ENCODE measurements at places on chromosomes 2 and 18.

DNA sequence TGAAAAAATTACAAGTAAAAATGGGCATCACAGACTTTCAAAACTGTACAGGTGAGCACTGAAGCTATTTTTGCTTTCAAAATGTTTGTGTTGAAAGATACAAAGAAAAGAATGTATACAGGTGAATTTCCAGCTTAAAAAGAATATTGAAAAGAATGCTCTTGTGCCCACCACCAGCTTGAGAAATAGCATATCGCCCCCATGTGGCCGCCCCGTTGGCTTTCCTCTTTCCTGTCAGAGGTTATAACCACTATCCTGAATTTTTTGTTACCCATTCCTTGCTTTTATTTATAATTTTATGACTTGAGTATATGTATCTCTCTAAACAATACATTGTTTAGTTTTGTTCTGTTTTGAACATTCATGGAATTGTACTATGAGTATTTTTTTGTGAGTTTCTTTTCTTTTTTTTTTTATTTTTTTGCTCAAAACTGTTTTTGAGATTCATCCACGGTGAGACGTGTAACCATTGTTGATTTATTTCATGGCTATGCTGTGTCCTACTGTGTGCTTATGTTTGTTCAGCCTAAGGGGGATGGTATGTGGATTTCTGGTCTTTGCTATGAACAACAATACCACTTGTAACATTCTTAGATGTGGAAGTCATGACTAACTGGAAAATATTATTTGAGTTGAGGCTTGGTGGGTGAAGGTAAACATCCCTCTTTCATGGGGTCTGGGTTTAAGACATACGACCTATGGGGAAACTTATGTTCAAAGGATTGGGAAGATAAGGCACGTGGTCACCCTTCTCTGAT lies 11.6 kb downstream of the TRPM8 start:
- DNase-seq = peak; percentile 10

DNA sequence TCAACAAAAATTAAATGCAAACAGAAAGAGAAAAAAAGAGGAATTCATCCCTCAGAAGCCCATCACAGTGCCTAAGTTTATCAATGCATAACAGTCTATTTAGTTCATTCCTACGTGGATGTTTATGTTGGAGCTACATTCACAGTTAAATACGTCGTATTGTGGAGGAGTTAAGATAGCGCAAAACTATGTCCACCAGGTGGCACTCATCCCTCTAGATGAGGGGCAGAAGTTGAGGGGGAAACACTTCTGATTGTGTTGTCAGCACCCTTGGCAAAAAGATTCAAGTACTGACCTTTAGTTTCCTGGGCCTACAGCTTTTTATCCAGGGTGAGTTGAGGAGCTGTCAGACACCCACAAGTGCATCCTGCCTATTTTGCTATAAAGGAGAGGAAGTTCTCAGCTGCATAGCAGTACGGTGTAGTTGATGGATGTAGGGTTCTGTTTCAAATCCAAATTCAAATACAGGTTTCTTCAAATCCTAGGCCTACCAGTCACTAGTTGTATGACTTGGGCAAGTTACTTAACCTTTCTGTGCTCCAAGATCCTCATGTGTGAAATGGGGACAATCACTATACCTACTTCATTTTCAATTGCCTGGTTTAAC lies 26.8 kb upstream of the MYO1B start:
- peak; percentile 17 for DNase-seq

DNA sequence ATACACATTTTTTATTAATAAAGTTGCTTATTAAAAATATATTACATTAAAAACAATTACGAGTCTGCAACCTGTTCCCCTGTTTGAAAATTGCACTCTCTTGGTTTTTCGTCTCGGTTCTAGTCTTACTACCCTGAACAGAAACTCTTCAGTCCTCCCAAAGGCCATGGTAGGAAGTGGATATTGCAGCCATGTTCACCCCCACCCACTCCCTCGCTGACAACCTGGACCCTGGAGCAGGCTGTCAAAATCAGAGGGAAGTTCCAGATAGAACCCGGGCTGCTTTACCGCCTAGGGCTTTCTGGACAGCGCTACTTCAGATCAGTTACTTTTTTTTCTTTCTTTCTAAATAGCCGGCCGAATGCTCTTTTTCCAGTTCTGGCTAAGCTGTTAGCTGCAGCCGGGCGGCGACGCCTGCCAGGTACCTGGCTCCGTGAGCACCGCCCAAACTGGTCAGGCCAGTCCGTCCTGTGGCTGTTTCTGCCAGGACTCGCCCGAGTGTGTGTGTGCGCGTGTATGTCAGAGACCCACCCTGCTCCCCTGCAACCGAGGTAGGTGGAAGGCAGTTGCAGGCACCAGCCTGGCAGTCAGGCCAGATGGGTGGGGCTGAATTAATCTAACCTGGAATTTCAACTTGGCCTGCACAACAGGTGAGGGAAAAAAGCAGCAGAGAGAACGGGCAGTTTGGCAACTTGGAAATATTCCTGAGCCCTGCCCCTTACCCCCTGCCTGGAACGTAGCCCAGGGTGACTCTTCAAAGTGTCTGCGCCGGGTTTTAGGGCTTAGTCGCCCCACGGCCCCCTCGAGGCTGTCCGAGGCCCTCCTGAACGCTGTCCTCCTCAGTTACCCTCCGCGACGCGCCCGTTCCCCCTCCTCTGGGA lies 1.1 kb upstream of the TET3 start:
- no peak for DNase-seq

GRCh38 chr2:37230581-37230980 lies 815 bp downstream of the CEBPZ start:
- DNase-seq = no peak

GRCh38 chr2:177474998-177475397 lies 82.4 kb downstream of the AGPS start:
- DNase-seq = no peak

DNA sequence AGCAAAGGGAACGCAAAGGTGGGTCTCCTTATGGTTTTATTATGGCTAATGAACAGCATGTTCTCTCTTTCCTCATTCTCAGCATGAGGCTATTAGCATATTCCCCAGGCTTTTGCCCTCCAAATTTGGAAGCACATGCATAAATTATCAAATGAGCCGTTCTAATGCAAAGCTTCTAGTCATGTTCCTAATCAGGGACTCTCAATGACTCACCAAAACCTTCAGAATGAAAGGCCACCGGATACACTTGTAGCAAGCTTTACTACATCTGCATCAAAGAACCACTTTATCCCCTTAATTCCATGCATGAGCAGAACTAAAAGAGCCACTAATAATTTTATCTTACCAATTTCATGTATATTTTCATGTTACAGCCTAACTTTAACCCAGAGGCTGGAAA lies 310.5 kb downstream of the LRATD1 start:
- DNase-seq = no peak

- DNase-seq = no peak
Measured at GRCh38 chr2:234091883-234092282, 41.4 kb downstream of the SPP2 start.

DNA sequence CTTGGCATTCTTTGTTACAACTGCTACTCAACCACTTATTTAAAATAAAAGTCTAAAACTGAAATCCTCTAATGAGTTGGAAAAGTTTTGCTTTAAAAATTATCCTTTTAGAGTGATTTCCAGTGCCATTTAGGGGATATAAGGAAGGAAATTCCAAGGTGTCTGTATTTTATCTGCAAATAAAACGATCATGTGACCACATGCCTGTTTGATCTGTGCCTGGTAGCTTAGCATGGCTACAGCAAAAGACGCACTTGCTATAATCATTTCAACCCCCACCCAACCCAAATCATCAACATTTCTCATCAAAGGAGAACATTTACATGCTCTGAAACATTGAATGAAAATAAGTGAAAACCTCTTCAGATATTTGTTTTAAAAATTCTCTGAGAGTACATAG lies 615.1 kb downstream of the IRS1 start:
- no peak for DNase-seq

DNA sequence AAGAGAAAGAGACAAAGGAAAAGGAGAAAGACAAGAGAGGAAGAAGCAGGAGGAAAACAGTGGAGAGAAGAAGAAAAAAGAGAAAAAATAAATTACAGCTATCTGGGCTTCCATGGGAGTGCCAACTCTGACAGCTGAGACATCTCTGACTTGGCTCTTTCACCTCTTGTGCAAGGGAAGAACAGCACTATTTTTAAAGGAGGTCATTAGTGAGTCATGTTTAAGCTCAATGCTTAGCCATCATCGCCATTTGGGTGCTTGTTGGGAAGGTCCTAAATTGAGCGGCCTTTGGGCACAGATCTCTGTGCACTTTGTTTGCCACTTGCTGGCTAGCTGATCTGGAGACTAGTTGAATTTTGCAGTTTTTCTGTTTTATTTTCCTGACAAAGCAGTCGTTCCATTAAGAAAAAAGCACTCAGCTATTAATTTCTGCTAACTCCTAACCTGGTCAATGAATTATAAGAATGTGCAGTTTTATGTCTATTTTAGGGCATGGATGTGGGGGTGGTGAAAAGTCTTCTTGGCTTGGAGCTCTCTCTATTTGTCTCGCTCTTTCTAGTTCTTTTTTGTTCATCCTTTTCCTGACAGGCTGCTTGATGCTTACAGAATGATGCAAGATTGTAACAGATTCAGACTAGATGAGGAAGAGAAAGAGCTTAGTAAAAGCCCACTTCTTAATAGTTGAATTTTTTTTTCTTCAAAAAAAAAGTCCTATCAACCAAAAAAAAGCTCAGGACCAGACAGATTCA lies 231.5 kb downstream of the SLC8A1 start:
- DNase-seq = no peak

- DNase-seq = no peak
Measured at GRCh38 chr18:36724169-36724568, 104.6 kb downstream of the TPGS2 start.

GRCh38 chr2:232377841-232378734 lies 463 bp upstream of the ALPP start:
- no peak for DNase-seq

DNA sequence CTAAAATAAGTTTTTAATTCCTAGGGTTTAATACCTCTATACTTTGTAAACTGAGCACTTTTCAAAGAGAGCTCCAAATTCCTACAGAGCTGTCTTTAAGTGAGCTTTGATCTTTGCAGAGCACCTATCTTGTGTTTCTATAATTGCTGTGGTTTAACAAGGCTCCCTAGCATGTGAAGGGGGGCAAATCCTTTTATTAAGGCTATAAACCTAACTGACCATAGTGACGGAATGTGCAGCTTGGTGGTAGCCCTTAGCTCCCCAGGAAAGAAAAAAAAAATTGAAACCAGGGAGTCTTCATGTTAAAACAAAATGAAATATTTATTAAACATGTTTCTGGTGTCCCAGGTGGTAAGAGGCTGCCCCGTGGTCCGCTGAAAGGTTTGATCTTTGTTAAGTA lies 78.6 kb upstream of the ETAA1 start:
- no peak for DNase-seq

DNA sequence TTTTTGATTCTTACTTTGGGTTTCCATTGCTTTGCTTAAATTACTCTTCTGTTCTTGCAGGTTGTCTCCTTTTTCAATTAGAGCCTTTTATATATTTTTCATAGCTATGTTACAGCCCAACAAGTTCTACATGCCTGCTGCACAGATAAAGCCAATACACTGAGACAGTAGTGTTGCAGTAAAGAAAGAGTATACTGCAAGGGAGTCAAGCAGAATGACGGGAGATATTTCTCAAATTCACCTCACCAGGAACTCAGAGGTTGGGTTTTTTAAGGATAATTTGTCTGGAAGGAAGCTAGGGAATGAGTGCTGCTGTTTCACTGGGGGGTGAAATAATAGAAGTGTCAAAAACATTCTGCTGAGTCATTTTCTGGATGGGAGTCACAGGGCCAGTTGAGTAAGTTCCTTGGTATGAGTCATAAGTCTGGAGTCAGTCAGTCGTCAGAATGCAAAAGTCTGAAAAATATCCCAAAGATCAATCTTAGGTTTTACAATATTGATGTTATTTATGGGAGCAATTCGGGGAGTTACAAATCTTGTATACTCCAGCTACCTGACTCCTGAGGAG lies 193.0 kb upstream of the RGPD4 start:
- no peak for DNase-seq

DNA sequence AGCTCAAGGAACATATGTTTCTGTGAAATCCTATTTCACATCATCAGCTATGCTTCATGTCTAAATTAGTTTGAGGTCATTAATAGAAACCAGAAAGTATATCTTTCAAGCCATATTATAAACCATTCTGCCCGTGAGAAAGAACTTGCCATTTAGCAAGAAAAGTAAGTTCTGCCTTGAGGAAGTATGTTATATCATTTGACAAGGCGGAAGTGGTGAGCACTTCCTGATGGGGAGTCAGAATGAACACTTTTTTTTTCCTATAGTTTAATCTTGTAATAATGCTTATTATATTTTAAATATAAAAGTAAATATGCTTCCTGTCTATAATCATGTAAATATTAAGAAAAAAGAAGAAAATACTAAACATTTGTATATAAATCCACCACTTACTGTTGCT lies 39.3 kb upstream of the NRXN1 start:
- DNase-seq = no peak

- no peak for DNase-seq
Measured at GRCh38 chr2:36889795-36890194, 76.5 kb downstream of the STRN start.

DNA sequence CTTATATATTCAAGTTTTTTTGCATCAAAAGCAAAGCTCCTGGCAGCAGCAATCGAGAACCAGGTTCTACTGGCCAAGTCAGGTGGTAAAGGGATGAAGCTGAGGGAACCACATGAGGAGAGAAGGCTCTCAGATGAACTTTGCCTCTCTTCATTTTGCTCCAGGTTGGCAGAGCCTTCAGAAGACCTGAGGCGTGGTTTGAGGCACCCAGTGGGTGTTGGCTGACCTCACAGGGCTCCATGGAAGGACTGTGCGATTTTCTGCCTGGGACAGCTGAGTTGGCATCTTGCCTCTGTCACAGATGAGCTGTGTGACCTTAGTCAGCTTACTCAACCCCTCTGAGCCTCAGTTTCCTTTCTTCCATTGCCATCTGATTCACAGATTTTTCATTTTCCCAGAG lies 89.0 kb downstream of the INSIG2 start:
- DNase-seq = no peak

- DNase-seq = no peak
Measured at GRCh38 chr2:102206666-102207341, 20.0 kb downstream of the IL1RL2 start.

DNA sequence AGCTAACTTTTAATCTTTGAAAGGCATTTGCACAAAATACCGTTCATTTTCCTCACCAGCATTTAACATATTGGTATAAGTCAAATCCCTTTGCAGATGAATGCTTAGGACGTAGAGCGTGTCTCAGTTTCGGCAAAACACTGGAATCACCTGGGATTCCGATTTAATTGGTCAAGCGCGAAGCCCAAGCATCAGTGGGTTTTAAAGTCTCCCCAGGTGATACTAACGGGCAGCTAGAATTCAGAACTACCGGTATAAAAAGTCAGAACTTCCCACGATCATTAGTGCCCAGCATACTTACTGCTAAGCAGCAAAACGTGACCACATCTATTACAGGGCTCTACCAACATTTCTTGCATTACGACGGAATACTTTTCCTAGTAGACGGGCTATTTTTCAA lies 24.6 kb downstream of the ALPK2 start:
- DNase-seq = no peak
